ENCODE measurements at places on chromosomes 3 and 15.

DNA sequence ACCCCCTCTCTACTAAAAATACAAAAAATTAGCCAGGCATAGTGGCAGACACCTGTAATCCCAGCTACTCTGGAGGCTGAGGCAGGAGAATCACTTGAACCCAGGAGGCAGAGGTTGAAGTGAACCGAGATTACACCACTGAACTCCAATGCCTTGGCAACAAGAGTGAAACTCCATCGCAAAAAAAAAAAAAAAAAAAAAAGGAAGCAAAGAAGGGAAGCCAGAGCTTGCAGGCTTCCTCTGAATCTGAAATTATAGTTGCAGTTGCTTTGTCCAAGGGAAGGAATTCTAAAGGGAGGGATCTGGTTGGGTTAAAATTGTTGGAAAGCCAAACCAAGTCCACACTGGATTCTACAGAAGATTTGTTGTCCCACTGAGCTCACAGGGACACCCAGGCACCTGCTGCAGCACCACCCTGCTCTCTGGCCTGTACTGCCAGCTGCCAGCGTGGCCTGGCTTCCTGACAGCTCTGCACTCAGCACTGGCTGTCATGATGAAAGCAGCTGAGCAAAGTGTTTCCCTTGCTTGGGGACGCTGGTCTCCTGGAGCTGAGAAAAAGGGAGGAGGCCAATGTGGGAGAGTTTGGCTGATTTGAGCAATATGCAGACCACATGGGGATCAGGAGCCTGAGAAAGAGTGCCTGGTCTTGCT lies 88.8 kb upstream of the HES1 start:
- no peak for DNase-seq

DNA sequence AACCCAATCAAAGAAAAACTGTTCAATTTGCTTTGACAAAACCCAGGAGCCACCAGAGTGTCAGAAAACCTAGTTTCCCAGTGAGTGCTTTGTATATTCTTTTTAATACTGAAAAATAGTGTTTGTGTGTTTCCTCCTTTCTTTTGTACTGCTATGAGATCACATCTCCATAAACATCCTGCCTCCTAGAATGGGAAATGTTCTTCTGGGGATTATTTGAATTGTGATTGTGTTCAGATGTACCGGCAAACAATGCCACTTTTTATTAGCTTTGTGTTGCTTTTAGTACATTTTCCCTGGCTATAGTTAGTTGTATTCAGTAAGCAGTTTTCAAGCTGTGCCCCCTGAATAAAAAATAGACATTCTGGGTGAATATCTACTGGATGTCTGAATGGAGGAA lies 148.0 kb upstream of the NR2E3 start:
- DNase-seq, result no peak

DNA sequence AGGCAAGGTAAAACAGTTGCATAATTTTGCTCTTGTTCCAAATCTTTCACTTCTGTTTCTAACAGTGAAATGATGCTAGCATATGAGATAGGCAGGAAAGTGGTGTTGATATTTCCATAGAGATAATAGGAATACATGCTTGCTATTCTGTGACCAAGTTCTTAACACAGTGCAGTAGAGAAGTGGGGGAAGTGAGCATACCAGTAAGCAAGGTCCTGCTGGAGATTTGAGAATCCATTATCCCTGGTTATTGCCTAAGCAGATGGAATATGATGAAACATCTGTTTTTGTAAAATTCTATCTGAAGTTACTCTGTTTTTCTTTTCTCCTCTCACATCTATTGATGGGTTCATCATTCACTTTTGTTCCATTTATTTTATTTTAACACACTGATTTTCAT lies 28.7 kb downstream of the USP8 start:
- DNase-seq, result no peak

- no peak for DNase-seq
Measured at GRCh38 chr3:119778176-119778575, 3.7 kb upstream of the NR1I2 start.

DNA sequence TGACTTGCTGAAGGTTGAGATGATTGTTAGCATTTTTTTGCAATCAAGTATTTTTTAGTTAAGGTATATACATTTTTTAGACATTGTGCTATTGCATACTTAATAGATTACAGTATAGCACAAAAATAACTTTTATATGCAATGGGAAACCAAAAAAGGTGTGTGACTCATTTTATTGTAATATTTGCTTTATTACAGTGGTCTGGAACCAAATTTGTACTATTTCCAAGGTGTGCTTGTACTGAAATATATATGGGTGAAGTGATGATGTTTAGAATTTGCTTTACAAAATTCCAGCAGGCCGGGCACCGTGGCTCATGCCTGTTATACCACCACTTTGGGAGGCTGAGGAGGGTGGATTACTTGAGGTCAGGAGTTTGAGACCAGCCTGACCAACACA lies 29.1 kb upstream of the TBC1D23 start:
- DNase-seq, result no peak

DNA sequence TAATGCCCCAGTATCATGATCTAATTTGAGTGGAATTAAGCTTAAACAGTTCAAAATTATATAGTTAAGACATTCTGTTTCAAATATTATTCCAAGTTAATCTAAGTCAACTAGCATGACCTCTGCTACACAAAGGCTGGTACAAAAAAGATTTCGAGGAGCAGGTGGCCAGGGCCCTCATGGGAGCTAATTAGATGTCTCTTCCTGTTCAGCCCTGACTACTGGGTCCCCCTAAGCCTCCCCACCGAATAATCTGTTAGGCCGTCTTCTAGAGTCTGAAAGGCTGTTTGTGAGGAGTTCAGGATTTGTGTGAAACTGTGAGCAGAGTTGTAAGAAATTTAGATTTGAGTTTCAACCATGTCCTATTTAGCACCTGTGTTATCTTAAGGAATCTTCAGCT lies 75.4 kb downstream of the PPM1L start:
- no peak for DNase-seq

GRCh38 chr15:60643555-60643954 lies 164.6 kb upstream of the ICE2 start:
- DNase-seq, result no peak

- no peak for DNase-seq
Measured at GRCh38 chr3:40043444-40043755, 234.0 kb downstream of the MYRIP start.

- DNase-seq, result no peak
Measured at GRCh38 chr3:194866236-194866635, 180.6 kb downstream of the FAM43A start.

DNA sequence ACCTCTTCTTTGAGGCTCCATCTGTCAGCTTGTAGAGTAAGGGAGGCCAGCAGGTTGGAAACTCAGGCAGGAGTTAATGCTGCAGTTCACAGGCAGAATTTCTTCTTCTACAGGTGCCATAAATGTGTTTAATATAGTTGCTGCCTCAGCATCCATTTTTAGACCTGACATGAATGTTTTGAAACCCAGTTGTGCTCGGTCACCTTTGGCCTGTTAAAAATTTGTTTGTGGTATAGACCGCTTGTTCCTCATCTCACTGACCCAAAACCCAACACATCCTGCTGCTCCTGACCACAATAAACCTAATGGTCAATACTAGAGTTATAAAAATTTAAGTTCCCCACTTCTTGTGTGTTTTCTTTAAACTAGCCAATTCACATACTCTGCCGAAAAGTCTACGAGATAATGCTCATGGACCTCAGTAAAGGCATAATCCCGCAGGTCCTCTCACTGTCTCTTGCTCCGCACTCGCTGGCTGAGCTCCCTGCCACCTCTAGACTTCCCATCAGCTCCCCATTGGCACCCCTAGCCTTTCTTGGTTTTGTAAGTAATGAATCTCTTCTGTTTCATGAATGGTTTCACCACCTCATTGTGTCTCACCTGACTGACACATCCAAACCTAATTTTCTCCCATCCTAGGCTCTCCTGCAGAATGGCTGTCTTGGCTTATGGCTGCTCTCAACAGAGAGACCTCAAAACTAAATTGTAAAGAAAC lies 138.5 kb upstream of the STRIT1 start:
- no peak for DNase-seq

DNA sequence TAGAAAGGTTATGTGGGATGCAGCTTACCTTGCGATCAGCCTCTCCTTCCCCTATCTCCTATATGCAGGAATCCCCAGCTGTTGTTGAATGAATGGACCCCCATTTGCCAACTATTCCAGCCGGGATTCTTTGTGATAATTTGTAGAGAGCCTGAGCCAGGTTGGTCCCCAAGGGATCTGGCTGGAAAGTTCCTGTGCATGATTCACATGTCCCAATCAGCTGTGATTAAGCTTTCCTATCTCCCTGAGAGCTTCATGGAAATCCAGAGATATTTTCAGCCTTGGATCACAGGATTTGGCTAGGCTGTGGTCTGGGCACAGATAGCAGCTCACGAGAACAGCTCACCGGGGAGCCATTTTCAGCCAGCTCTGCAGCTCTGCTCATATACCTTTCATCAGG lies 76.7 kb downstream of the ARNT2 start:
- DNase-seq, result no peak

GRCh38 chr3:152096280-152096906 lies 172.3 kb upstream of the MBNL1 start:
- DNase-seq, result no peak

GRCh38 chr3:126996905-126997304 lies 14.0 kb downstream of the PLXNA1 start:
- no peak for DNase-seq

DNA sequence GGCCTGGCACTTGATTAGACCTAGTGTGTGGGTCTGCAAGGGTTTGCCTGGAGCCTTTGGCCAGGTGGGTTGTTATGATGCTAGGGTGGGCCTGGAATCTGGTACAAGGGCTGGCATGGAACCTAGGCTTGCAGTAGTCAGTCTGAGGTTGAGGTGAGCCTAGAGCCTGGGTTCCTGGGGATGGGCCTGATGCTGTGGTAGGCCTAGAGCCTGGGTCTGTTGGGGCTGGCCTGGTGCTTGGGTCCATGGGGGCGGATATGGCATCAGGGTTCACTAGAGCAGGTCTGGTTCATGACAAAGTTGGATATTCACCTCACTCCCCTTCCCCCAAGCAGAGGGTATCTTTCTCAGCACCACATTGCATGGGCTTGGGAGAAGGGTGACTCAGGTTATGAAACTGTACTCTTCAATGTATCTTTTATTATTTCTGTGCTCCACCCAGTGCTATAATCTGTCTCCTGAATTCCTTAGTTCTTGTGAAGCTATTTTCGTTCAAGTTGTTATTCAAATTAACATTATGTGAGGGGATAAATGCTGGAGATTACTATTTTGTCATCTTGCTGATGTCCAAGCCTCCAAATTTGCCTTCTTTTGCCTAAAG lies 274.4 kb downstream of the NFKBIZ start:
- no peak for DNase-seq

GRCh38 chr3:108590460-108590859 lies 938 bp downstream of the DZIP3 start:
- DNase-seq, result no peak

Measured in pulmonary artery endothelial cell (primary cell).